ENCODE measurements at places on chromosomes 5 and 9.

DNA sequence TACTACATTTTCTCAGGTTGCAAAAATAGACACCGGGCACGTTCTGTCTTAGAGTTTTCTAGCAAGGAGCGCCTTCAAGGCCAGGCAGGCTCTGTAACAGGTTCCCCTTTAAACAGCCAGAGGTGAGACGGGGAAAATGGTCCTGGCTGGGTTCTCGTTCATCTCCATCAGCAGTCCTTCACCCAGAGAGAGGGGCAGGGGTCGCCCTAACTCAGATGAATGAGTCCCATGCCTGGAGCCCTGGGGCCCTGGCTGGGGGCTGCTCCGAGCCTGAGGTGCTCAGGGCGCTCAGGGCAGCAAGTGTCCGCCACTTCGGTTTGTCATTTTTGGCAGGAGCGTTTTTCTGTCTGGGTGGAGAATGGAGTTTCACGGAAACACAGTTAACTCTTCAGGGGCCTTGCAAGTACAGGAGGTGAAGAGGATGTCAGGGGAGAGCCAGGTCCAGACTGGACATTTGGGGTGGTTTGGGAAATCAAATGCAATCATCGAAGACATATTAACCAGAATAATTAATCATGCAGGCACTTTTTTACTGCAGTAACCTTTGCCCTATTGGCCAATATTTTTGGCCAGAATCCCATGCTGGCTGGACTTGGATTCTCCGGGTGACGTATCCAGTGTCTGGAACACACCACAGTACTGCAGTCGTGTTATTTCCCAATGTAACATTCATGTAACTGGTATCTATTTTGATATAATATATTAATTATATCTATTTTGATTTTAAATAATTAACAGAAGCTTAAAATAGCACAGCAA lies 2.9 kb downstream of the NTNG2 start:
- DNase-seq, result no peak

- DNase-seq, result no peak
These were observed 316.6 kb downstream of the SPOCK1 start for GRCh38 chr5:137182576-137182975.

DNA sequence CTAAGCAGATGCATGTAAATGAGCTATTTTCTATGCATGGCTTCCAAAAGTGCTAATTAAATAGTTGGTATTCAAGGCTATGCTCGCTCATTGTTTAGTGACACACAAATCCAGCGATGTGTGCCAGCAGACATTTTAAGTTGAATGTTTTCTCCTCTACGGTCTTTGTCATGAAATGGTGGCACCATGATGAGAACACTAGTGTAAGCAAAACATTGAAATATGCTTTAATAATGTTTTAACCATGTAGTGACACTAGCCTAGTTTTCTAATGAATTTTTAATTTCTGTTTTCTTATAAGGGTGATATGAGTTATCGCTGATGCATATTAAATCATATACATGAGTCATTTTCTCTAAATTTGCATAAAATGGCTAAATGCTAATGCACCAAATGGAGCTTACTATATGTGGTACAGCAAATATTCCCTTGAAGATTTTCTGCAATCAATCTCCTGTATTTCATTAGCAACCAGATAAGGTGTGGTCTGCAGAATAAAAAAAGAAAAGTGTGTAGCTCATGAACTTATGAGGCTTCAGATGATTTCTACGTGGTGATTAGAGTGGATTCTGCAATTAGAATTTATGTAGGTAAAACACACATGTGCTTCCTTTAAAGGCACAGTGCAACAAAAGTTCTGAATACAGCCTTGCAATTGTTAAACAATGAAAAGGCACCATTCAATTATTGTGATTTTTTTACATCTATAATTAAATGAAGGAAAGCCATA lies 226.6 kb downstream of the MEF2C start:
- no peak for DNase-seq

DNA sequence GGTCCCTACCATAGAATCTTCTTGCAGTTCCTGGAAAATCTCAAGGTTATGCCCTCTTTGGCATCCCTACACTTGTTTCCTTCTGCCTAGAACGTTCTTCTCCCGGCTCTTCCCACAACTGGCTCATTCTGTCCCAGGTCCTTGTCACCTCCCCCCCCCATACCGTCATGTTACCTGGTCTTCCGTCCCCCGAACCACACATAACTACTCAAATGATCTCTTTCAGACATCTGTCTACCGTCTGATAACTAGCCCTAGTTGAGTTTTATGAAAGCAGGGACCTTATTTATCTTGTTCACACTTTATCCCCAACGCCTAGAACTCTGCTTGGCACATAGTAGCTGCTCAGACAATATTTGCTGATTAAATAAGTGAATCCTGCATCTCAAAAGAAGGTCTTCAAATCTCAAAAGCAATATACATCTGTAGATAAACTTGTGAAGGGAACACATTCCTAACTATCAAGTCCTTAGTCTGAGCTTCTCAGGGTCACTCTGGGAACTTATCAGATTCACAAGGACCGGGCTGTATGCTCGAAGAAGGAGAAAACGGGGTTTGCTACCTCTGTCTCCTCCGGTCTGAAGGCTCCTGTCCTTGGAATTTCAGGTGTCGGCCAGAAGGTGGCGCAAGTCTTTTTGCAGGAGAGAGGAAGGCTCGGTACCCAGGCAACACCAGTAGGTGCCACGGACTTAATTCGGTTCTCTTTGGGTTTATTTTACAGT lies 30.0 kb downstream of the LCP2 start:
- peak; percentile 79 for DNase-seq

DNA sequence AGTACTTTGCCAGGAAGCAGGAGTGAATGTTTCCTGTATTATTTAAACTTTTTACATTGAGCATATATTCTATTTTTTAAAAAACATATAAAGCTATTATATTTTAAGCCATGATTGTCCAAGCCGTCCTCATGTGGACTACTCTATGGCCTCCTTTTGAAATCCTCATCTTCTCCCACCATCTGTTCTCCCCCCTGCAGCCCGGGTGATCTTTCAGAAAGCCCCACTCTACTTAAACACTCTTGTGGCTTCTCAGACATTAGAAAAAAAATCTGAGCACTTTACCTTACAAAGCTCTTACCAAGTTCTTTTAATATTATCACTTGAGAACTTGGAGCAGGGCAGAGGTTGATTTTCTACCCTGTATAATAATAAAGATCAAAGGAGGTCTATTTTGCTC lies 95.4 kb downstream of the CAVIN4 start:
- no peak for DNase-seq

- no peak for DNase-seq
These were observed 289.5 kb upstream of the MPDZ start for GRCh38 chr9:13568841-13569601.

DNA sequence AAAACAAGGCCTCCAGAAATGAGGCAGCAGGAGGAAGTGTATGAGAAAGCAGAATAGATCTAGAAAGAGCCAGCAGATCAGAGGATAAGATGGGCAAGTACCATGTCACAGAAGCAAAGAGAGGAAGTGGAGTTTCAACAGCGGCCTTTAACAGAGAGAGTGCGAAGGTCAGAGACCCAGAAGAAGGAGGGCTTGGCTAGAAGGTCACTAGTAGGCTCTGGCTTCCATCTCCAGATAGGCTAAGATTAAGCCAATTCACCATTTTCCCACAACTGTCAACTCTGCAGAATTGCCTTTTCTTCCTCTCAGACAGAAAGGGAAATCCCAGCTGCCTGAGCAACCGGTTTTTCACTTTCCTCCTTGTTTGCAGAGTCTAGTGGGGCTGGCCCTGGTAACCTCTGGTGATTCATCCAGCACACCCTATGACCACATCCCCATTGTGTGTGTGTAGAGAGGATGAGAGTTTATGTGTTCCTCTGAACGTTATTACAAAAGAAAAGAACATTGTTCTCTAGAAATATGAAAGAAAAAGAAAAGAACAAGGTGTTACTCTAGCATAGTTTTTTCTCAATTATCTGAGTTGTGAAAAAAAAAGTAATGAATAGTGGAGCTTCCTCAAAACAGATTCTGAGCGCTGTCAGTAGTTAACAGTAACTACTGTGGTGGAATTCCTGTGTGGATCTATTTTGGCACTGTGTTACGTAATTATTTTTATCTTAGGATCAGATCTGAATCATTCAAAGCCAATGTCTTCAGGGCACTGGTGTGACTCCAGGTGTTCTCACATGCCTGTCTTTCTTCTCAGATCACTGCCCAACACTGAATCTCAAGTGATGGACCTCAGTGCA lies 220.4 kb downstream of the ARRDC3 start:
- DNase-seq, result peak; percentile 94

GRCh38 chr9:119432428-119432827 lies 63.2 kb upstream of the BRINP1 start:
- DNase-seq, result no peak

GRCh38 chr5:151812757-151813309 lies 41.1 kb downstream of the G3BP1 start:
- peak; percentile 24 for DNase-seq

DNA sequence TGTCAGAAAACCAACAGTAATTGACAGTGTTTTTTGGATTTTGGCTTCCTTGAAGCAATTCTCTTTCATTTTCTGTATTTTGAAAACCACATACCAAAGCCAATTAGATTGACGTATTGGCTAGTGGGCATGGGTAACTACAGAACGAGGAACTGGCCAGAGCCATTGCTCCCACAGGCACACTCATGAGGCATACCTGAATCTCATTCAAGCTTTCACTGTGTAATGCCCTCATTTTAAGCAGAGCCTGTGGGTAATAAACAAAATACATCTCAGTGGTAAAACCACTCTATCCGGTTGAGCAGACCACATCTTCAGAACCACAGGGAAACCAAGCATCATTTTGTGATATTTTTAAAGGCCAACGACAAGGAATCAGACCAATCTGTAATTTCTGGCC lies 394.1 kb downstream of the ZNF608 start:
- DNase-seq, result no peak

- DNase-seq, result no peak
These were observed 72.5 kb upstream of the TAF11L2 start for GRCh38 chr5:17425385-17426070.

- no peak for DNase-seq
These were observed 5.6 kb upstream of the NR5A1 start for GRCh38 chr9:124512806-124513204.

- no peak for DNase-seq
These were observed 132.9 kb downstream of the LIFR start for GRCh38 chr5:38423276-38424147.

- peak; percentile 10 for DNase-seq
These were observed 124.2 kb downstream of the PTTG1 start for GRCh38 chr5:160545832-160546231.

- DNase-seq, result no peak
These were observed 278.4 kb downstream of the EBF1 start for GRCh38 chr5:158821331-158821730.

- DNase-seq, result no peak
These were observed 41.0 kb downstream of the B4GALT1 start for GRCh38 chr9:33125871-33126823.

DNA sequence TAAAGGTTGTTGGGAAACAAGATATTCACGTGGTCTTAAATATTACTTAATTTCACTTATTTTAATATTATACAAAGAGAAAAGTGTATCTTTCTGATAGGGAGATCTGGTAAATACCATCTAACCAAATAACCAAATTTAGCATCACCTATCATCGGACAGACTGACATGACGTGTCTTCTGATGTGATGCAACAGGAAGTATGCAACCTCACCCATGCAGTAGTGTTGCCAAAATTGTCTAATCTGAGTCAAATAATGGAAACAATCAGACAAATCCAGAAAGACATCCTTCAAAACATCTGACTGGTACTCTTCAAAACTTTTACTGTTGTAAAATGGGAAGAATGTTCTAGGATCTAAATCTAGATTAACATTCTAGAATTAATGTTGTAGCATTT lies 148.0 kb downstream of the FGF1 start:
- DNase-seq, result peak; percentile 43

- no peak for DNase-seq
These were observed 89.1 kb downstream of the MED10 start for GRCh38 chr5:6289239-6289638.

DNA sequence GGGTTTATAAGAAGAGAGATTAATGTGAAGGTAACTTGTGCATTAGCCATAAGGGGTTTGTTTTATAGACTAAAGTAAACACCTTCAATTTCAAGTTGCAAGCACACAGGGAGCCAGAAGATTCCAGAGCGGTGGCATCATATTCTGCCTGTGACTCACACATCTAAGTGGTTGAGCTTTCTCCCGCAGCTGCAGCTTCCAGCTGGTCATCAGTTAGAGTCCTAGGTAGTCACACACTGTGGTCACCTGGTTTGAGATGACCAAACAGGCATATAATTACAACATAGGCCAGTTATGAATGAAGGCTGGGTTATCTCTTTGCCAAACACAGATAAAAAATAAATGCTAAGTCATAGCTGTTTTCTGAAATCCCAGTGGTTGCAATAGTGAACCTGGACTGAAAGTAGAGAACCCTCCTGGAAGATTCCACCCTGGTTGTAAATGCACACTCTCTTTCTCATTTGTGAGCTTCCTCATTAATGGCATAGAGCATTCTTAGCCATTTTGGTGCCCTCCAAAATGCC lies 171.3 kb downstream of the GDNF start:
- DNase-seq, result peak; percentile 99

DNA sequence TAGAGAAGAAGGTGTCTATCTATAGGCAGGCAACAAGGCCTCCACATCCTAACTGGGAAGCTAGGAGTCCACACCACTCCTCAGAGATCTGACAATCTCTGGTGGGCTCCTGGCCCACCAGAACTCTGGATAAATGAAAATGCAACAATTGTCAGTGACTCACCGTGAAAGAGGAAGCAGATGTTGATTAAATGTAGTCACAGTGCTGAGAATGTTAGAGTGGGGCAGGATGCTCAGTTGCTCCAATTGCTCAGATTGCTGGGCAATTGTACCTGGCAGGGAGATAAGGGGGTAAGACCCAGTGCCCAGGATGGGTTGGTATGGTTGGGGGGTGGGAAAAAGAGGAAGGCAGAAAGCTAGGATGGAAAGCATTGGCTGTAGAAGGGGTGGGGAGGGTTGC lies 4.3 kb downstream of the CCL19 start:
- peak; percentile 6 for DNase-seq

DNA sequence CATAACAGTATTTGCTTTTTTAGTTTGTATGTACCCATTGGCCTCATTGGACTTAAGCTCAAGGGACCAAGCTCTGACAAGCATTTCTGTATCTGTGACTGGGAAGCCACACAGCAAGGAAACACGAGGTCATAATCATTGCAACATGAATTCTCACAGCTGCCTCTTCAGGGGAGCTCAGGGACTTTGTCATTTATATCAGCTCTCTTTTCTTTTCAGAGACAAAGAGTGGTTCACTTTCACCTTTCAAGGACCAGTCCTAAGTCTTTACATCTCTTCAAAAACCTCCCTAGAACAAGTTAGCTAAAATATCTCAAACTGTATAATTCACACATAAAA lies 58.6 kb downstream of the ADAMTS12 start:
- peak; percentile 46 for DNase-seq

GRCh38 chr5:115262011-115262320 lies 711 bp downstream of the PGGT1B start:
- peak; percentile 42 for DNase-seq
